ENCODE measurements at places on chromosomes 7 and 10.
A peak's percentile ranks its signal among the peaks of the same experiment; 100 is the strongest.

- DNase-seq, result no peak
These were observed 95.1 kb upstream of the FZD1 start for GRCh38 chr7:91168871-91169829.

DNA sequence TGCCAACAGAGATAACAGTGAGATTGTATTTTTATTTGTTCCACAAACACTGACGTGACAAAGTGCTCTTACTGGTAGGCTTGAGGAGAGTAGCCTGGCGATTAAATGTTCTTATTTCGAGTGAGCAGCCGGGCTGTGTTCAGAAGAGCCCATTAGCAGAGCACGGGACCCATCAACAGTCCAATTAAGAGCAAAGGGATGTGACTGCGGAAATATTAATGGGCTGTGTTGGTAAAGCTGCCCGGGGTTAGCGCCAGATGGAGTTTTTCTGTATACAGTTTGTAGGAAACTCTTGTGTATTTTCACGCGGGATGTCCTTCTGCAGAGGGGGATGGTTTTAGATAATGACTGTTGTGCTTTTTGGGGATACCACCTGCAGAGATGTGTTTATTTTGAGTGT is 104.3 kb downstream of the KIAA1217 start:
- DNase-seq, result no peak

DNA sequence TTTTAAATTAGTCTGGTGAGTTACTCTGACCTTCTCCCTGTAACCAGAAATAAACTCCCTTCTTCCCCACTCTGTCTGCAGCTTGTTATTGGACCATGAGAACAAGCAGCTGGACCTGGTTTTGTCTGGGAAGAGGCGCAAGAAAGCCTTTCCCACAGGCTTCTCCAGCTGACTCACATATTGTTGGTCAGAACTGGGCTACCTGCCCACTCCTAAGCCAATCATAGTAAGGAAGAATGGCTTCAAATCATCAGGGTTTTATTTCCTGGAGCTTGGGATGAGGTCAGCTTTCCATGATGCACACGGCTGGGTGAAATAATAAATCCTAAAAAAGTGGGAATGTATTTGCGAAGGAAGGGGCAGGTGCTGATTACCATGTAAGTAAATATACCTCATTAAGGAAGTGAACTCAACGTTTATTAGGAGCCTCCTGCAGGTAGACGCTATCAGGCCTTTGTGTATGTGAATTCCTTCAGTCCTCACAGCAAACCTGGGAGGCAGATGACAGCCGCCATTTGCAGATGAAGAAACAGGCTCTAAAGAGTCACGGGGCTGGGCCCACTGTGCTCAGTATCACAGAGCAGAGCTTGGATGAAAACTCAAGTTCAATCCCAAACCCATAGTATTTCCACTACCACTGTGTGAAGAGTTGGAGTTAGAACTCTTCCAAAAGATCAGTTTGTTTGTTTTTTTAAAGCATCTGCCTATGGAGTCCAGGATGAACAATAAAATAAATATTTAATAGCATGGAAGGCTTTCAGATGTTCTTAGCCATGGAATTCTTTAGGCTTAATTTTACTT is 32.8 kb downstream of the IL15RA start:
- peak; percentile 85 for DNase-seq

GRCh38 chr10:35271086-35271858 is 65.0 kb upstream of the CCNY start:
- DNase-seq, result peak; percentile 69

DNA sequence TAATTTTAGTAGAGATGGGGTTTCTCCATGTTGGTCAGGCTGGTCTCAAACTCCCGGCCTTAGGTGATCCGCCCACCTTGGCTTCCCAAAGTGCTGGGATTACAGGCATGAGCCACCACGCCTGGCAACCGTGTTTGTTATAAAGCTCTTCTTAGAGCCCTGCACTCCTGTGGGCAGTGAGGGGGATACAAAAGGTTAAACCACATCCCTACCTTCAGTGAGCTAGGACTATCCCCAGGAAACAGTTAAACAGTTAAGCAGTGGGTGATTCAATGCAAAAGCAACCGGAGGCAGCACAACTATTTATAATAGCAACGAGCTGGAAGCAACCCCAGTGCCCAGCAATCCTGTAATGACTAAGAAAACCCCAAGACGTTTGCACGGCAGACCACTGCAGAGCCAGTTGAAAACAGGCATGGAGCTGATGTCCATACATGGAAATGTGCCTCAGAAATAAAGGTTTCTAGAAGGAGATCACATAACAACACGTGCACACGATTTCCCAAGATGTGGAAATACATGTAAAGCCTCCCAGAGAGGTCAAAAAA is 107.2 kb upstream of the LYZL2 start:
- peak; percentile 99 for DNase-seq

- DNase-seq, result no peak
These were observed 38.2 kb upstream of the BET1 start for GRCh38 chr7:94042381-94042780.

DNA sequence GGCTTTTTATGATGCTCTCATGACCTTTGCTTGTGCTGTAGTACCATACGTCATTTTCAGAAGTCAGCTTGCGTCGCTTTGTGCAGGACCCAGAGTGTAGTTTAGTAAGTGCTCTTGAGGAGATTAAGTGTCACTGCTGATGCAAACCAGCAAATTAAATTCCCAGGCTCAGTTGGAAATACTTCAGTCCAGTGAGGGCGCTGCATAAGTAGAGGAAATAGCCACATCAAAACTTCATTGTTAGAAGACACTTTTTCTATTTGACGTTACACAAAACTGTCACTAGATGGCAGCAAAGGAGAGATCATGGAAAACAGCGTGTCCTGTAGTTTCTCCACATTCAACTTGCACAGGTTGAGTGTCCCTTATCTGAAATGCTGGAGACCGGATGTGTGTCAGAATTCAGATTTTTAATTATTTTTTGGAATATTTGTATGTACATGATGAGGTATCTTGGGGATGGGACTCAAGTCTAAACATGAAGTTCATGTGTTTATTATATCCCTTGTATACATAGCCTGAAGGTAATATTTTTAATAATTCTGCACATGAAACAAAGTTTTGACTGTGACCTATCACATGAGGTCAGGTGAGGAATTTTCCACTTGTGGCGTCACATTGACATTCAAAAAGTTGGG is 7.9 kb downstream of the ZNF22 start:
- DNase-seq, result peak; percentile 83

DNA sequence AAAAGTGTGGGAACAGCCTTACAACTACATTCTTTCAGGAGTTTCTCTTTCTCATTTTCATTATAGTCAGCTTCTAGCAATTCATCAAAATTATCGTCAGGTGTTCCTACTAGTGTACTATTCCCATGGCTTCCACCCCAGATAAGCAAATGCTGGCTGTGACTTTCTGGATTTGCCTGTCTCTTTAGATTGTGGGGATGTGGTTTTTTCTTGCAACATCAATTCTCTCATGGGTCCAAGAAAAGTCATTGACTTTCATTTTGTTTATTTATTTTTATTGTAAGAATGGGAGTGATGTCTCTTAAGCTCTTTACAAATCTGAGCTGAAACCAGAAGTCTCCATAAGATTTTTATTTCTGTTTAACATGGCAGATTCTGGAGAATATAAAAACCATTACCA is 349.7 kb upstream of the SEMA3C start:
- no peak for DNase-seq

DNA sequence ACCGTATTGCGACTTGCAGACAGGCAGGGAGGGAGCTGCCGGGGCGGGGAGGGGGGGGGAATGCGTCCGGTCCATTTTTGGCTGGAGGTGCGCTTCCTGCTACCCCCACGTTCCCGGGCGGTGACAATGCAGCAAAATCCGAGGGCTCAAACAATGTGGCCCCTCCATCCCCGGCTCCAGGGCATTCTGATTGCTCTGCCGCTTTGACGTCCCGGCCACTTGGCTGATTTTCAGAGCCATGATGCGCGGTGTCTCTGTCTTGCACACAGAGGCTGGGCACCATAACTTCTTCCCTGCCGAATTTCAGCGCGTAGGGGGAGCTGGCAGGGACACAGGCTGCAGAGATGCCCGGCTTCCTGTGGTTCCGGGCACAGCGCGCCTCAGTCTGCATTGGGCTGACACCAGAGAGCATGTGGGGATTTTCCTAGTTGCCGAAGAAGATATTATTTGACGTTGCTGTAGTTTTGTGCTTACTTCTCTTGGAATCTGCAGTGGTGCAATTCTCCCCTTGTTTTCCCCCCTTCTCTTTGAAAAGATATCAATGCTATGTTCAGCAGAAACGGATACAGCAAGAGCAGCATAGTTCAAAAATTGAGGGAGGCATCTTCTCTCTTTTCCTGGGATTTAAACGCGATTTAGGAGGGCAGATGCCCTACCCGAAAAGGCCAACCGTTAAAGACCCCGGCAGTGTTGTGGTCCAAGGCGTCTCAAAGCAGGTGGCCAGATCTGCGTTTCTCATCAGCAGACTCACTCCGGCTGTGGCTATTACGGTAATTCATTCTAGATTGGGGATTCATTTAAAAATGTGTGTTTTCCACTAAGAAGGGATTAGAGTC is 1.4 kb downstream of the HECW1 start:
- no peak for DNase-seq

GRCh38 chr10:113094114-113094486 is 144.1 kb downstream of the TCF7L2 start:
- peak; percentile 28 for DNase-seq

DNA sequence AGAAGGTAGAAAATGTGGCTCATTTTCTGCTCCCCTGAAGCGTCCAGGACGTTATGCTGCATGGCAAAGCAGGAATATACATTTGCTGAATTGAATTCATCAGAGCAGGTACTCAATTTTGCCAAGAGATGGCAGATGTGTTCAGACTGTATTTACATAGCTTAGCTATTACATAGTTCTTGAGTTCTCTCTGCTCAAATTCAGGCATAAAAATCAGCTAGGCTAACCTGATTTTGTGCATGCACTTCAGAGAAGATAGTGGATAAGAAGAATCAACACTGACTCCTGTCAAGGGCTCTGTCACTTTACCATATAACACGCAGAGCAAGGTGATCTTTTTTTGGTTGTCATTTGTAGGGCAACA is 209.2 kb upstream of the FAM3C start:
- no peak for DNase-seq

- no peak for DNase-seq
These were observed 31.5 kb downstream of the CDNF start for GRCh38 chr10:14806318-14806717.

DNA sequence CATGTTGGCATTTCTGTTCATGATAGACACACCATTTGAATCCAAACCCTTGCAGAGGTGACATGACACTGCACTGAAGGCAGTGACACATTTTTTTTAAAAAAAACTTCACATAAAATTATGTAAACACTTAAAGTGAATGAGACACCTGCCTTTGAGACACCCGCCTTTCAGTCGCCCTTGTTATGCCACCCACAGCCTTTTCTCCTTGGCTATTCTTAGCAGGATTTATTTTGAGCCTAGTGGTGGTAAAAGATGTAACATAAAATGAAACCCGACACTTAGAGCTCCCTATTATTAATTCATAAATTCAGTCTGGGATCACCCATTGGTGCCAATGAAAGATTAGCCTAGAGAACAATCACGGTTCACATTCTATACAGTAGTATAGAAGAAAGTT is 161.3 kb downstream of the DYNC1I1 start:
- DNase-seq, result no peak

DNA sequence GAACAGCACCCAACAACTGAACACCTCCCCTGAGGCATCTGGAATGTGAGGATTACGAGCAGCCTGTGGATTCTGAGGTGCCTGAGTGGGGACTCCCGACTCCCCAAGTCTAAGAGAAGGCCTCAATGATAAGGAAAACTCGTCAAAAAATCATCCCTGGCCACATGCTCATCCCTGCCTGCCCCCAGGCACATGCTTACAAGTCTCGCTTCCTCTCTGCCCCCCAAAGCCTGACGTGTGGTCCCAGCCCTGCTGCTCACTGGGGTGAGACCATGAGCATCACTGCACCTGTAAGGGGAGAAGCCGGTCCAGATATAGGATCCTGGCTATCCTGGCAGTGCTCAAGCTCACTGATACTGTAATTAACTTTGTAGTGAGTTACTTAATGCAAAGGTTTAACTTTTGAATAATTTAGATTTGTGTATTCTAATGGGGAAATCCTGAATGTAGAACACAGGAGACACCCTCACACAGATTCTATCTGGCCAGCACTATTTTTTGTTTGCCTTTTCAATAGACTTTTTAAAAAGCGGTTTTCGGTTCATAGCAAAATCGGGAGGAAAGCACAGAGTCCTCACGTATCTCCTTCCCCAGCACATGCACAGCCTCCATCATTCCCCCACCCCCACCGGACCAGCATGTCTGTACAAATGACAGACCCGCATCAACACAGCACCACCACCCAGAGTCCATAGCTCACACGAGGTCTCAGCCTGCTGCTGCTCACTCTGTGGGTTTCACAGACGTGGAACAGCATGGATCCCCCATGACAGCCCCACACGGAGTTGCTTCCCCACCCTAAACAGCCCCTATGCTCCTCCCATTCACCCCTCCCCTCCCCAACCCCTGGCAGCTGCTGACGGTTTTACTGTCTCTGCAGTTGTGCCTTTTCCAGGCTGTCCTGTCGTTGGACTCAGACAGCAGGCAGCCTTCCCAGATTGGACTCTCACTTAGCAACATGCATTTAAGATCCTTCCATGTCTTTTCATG is 167.9 kb downstream of the DIP2C start:
- no peak for DNase-seq

- DNase-seq, result no peak
These were observed 67.0 kb upstream of the ITGB1 start for GRCh38 chr10:33025039-33025438.

DNA sequence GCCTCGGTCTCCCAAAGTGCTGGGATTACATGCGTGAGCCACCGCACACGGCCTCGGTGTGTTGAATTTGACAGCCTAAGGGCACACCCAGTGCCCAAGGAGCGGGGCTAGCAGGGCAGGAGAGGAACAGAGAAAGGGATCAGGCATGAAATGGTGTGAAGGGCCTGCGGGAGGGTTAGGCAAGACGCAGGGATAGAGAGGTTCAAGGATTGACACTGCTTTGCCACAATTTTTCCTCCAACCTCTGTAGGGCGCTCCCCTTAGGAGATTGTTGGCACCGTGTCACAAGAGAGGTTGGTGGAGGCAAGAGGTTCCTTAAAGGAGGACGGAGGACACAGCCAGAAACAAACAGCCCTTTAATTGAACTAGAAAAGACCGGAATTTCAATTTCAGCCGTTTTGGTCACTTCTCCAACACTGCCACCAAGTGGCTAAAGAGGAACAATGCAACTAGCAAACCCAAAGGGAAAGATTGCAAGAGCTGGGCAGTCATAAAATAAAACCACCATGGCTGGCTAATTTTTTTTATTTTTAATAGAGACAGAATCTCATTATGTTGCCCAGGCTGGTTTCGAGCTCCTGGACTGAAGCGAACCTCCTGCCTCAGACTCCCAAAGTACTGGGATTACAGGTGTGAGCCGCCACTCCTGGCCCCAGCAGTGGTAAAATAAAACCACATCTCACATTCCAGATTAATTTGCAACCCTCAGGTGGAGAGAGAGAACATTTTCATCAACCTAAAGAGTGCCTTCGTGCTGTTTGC is 6.9 kb upstream of the CREB3L2 start:
- DNase-seq, result peak; percentile 70
